ENCODE measurements at places on chromosomes 11 and 22.

- DNase-seq: no peak
Measured at GRCh38 chr22:41366323-41367029, 15.3 kb upstream of the TEF start.

- no peak for DNase-seq
Measured at GRCh38 chr22:22830957-22831688, 56.5 kb upstream of the IGLL5 start.

- DNase-seq: no peak
Measured at GRCh38 chr11:83456075-83456474, 169.9 kb upstream of the CCDC90B start.

GRCh38 chr11:19187114-19187832, 14.5 kb downstream of the CSRP3 start:
- DNase-seq: no peak

- no peak for DNase-seq
Measured at GRCh38 chr11:113549061-113549460, 73.9 kb upstream of the DRD2 start.

Measured in GM04504 (cell line).